ENCODE measurements at places on chromosomes 2 and 18.

DNA sequence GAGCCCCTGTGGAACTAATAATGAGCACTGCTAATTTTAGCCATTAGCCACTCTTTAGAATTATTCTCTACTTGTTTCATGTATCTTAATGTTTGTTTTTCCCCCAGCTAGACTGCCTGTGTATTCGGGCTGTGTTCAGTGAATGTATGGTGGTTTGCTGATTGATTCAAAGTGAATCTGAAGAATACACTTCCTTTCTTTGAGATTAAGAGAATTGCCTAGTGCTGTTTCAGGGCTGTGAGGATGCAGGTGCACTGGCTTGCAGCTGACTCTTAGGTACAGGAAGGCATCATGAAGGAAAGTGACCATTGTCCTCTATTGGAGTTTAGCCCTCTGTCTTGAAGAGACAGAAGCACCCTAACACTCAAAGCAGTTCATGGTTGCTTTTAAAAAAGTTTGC lies 138.7 kb downstream of the CERS6 start:
- DNase-seq: no peak

- DNase-seq: no peak
Observed at GRCh38 chr2:164102366-164102765, 366.6 kb upstream of the FIGN start.

- DNase-seq: no peak
Observed at GRCh38 chr18:55314615-55315237, 273.3 kb downstream of the TCF4 start.

DNA sequence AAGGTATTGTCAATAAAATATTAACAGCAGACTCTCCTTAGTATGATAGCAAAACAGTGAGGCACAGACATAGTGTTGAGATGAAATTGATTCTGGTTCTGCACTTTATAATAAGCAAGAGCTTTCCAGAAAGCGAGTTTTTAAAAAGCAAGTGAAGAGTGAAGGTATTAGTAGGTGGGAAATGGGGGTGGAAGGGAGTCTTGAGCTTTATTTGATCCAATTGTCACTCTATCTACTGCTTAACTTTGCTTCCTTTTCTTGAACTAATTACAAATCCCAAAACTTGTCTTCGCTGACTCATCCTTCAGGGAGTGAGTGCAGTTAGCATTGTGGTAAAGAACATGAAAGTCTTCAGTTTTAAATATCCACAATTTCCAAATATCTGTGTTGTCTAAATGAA lies 120.6 kb upstream of the BOD1L2 start:
- DNase-seq: no peak

- DNase-seq: no peak
Observed at GRCh38 chr2:237405605-237406004, 8.4 kb downstream of the COL6A3 start.
